ENCODE measurements at places on chromosomes 5 and 9.

- DNase-seq = no peak
These were observed 157.5 kb downstream of the DMRT2 start for GRCh38 chr9:1207686-1208085.

GRCh38 chr5:179224741-179225140 is 120.5 kb downstream of the ADAMTS2 start:
- DNase-seq = no peak

- DNase-seq = no peak
These were observed 398.0 kb upstream of the SLC24A2 start for GRCh38 chr9:20186823-20187222.

DNA sequence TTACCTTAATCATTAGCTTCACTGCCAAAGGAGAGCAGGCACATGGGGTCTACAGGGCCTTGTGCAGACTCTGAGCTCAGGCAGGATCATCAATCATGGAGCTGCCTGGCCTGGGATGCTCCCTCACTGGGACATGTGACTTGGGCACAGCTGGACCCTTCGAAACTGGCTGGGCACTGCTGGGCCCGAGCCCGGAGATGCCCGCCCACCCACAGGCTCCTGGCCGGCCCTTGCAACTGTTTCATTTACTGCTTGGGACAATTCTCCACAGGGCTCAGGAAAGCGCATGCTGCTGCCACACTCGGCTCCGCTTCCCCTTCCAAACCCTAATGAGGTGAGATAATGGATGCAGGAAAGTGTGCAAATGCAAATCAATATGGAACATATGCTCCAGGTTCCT is 387.5 kb downstream of the TRIM36 start:
- no peak for DNase-seq

- no peak for DNase-seq
These were observed 10.9 kb upstream of the DOLPP1 start for GRCh38 chr9:129069862-129070641.

DNA sequence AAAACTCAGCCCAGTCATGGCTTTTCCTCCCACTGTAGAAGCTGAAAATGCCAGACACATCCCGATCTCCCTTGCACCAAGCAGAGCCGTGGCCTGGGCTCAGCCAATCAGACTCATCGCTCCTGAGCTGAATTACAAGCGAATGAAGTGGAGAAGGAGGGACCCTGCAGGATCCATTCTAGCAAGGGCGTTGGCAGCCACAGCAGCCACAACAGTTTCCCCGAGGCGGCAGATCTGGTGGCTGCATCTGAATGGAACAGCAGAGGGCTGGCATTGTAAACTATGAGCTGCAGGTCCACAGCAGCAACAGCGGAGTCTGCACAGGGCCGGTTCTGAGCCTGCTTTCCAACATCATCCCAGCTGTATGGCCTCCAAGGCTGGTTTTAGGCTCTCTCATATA is 23.8 kb downstream of the ALG2 start:
- DNase-seq = no peak

DNA sequence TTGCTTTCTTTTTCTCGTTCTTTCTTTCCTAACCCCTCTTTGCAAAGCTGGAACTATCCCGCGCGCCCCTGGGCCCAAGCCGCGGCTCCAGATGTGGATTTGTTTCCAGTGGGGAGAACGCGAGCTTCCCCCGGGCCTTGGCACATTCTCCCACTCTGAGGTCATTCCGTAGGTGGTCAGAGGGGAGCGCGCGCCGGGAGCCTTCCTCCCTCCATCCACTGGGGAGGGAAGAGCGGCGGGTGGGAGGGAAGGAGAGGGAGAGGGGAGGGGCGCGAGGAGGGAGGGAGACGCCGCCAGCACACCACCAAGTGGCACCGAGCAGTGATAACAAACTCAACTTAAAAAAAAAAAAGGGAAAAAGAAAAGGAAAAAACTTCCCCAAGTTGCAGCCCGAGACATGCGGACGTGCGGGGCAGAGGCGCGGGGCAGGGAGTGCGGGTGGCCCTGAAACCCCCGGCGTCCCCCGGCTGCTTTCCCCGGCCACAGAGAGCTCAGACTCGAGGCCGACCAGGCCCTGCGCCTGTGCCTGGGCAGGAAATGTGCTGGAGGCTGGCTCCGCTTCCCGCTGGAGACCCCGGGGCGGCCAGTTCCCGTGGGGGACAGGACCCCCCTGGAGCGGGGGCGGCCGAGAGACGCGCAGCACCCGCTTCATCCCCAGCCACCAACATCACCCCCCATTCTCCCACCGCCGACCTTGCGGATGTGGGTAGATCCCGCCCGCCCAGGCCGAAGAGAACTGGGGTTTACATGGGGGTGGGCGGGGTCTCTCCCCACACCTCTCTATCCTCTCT is 3.1 kb downstream of the IER5L start:
- no peak for DNase-seq

- DNase-seq = no peak
These were observed 109.0 kb upstream of the DAB2 start for GRCh38 chr5:39533749-39534148.

- no peak for DNase-seq
These were observed 68.8 kb downstream of the ANKRD55 start for GRCh38 chr5:56164376-56164775.

DNA sequence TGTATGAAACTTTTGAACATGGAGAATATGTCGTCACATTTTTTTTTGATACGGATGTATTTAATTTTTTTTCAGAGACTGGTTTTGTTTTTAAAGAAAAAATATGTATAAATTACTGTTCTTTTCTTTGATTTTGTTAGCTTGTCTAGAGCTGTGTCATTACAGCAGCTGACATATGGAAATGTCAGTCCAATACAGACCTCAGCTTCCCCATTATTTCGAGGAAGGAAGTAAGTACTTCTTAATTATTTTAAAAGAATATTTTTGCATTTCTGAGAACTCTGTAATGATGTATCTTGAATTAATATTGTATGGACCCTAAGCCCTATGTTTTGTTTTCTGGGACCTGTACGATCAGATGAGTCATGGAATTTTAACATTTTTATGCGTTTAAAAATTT is 7.6 kb downstream of the TENT2 start:
- DNase-seq = no peak

- DNase-seq = no peak
These were observed 89.5 kb downstream of the CDH10 start for GRCh38 chr5:24555229-24555628.

GRCh38 chr5:97923496-97923895 is 740.4 kb upstream of the RIOK2 start:
- DNase-seq = no peak

DNA sequence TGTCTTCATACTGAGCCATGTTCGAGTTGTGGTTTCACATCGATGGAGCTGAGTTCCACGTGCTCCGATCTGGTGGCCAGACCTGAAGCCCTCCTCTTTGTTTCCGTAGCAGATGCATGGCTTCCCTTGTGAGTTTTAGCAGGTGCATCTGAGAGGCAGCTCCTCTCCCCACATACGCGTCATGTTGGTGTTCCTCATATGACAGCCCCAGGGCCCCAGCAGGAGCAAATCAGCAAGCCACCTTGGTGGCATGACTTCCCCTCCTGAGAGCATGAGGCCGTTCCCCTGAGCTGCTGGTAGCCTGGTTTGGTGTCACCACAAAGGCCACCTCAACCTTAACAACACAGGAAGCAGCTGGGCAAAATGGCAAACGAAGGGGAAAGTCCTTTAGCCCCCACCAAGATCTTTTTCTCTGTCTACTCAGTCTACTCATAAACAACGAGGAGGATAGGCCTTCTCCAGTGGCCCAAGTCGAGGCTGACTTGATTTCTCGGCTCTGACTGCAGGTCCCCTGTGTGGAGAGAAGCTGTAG is 5.9 kb downstream of the CYFIP2 start:
- DNase-seq = peak; percentile 53

GRCh38 chr5:15993919-15994318 is 185.7 kb downstream of the MARCHF11 start:
- DNase-seq = no peak

DNA sequence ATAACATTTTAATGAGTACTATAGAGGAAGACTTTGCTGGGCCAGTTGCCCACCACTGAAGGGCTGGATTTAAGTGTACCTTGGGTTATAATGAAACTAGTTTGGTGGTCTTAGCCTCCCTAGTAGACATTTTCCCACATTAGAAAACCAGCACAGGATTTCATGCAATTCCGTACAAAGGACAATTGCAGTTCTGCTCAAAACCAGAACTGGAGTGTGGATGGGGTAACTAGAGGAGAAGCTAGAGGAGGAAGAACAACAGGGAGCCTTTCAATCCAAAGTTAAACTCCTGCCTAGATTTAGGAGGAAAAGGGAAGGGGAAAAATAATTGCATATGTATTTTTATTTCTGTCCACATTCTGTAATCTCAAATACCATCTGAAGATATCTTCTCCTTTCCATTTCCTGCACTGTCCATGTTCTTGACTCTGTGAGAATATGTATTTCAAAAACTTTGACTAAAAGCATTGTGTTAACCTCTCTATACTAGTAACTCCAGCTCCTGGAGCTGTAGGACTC is 97.5 kb upstream of the SSBP2 start:
- DNase-seq = no peak

GRCh38 chr5:142322747-142323479 is 1.9 kb downstream of the SPRY4 start:
- DNase-seq = no peak

- DNase-seq = no peak
These were observed 216.9 kb downstream of the SPOCK1 start for GRCh38 chr5:137282216-137282615.

GRCh38 chr5:88214655-88215054 is 54.0 kb downstream of the TMEM161B start:
- no peak for DNase-seq

DNA sequence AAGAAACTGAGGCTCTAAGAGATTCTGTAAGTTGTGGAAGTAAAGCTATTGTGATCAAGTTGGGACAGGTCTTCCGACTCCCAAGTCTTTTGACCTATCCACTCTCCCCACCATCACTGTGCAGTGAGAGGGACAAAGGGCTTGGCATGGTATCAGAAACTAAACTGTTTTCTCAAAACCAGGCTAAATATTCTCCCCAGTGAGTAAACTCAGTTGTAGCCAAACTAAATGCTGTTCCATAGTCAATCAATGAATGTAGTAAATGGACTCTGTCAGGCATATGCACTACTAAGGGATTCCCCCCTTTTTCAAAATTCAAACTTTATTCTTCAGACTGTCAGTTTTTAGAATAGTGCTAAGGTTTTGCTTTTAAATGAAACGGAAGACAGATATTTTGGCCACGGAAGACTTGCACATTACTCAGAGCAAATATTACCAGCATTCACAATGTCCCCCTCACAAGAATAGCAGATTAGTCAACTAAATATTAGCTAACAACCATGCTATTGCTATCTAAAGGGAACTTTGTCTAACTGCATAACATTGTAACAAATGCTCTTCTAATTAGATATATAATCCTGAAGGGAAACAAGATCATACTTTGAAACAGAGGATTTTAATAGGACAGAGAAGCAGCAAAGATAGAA is 7.1 kb downstream of the PRKAA1 start:
- no peak for DNase-seq

- no peak for DNase-seq
These were observed 228.2 kb downstream of the TLE1 start for GRCh38 chr9:81461196-81461595.

DNA sequence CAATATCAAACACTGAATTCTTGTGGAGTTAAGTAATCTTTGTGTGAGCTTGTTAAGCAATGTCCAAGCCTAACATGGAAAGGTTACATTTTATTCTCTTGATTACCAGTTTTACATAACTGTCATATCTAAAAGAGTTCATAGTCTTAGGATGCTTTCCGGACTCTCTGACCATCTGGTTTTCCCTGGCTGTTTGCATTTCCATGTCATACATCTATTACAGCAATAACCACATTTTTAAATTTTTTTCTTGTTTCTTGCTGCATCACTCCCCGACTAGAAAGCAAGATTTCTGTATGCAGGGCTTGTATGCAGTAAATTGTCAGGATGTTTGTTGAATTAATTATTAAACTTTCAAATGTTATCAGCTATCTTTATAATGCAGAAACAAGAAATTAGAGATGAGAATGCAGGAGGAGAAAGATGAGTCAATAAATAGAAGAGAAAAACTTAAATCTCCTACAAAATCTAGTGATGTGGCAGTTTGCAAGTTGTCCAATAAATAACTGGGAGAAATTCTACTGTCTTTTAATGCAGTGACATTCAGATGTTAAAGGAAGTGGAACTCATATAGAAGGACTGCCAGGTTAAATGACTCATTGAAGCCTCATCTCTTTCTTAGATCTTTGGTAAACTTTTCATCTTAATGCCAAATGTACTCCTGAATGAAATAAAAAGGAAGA is 179.6 kb upstream of the SGCD start:
- DNase-seq = no peak

GRCh38 chr9:136187683-136188586 is 17.0 kb downstream of the LHX3 start:
- no peak for DNase-seq

GRCh38 chr9:111106202-111106601 is 67.9 kb upstream of the LPAR1 start:
- no peak for DNase-seq

DNA sequence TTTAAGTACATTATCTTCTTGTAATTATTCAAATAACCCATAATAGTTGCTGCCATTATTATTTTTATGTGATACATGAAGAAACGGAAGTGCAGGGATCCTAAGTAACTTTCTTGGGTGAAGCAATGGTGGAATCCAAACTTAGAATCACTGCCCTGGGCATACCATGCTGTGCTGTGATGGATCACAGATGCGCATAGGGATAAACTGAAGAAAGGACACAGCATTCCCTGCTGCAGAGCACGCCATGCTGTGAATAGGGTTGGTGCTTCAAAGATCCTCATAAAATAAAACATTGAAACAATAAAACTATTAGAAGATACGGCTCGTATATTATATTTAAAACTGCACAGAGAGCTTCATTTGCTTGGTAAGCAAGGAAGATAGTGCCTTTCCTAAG is 211.7 kb upstream of the ADAMTS16 start:
- DNase-seq = no peak

- no peak for DNase-seq
These were observed 87.5 kb downstream of the SECISBP2 start for GRCh38 chr9:89405826-89406225.

DNA sequence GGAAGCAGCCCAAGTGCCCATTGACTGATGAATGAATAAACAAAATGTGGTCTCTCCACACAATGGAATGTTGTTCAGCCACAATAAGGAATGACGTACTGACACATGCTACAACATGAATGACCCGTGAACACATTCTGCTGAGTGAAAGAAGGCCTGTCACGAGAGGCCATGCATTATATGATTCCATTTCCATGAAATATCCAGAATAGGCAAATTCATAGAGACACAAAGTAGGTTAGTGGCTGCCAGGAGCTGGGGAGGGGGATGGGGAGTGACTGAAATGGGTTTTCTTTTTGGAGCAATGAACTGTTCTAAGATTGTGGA is 41.4 kb downstream of the BICD2 start:
- DNase-seq = no peak

DNA sequence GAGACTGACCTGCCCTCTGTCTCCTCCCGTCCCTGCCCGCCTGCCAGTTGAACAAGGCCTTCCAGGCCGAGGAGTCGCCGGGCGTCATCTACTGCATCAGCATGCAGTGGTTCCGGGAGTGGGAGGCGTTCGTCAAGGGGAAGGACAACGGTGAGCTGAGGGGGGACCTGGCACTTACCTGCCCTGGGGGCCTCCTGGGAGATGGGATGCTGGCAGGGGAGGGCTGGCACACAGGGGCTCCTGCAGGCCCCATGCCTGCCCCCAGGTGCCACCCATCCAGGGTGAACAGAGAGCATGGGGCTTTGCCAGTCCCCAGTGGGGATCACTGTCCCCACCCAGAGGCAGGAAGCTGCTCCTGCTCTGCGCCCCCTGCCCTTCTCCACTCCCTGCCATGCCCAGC is 43.0 kb downstream of the USP20 start:
- DNase-seq = no peak

GRCh38 chr9:86285261-86285660 is 2.9 kb upstream of the ISCA1 start:
- no peak for DNase-seq

- no peak for DNase-seq
These were observed 57.6 kb downstream of the PTTG1 start for GRCh38 chr5:160479220-160479619.

All from stimulated activated CD4-positive, alpha-beta T cell treated with anti-CD3 and anti-CD28 coated beads, Interleukin-15, amount 100 ng/mL, for 1 hour (primary cell).